ENCODE measurements at places on chromosomes 6 and 20.

DNA sequence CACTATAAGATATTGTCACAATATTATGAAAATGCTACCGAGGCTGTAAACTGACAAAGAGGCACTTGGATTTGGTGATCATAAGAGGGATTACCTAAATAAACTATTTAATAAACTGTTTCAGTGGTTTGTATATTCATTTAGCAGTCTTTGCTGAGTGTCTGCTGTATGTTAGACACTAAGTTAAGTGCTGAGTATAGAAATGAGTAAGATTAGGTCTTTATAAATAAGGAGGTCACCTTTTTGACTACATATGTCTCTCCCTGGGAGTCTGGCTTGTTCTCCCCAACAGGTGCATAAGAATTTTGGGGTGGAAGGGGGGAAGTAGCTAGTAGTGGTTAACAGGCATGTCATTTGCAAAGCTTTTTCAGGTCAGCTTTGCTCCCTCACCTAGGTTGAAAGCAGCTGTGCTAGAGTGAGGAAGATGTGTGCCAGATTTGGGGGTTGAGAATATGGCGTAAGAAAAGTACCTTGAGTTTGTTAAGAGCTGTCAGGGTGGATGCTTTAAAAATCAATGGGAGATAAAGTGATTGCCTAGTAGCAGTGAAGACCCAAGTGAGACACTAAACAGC lies 246.3 kb downstream of the ZFAND3 start:
- DNase-seq = no peak

DNA sequence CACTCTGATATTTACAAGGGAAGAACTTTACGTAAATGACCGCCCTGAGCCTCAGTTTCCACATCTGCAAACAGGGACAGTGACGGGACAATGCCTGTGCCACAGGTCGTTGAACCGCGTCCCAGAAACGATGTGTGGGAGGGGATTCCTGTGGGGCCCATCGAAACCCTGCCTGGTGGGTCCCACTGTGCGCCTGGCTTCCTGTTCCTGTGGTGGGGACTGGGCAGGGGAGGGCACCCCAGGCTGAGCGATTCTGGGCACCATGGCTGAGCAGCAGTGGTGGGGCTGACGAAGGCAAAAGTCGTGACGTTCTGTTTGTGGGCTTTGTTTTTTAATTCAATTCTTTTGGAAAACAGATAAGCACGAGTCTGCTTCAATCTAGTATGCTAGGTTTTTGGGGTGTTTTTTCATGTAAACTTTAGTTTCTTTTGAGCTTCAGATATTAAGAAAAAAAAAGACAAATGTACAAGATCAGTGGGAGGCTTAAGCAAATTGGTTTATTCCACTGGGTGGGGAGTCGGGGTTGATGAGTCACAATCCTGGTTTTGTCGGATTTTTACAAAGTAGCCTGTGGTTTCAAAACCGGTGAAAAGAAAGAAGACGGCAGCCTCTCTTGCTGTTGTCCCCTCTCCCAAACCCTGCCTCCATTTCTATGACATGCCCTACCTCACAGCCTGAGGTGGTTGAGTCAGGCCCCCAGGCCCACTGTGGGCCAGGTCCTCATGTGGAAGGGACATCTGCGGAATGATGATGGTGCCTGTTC lies 40.4 kb downstream of the GNAS-AS1 start:
- peak; percentile 30 for DNase-seq

- no peak for DNase-seq
Observed at GRCh38 chr6:116221911-116222310, 32.0 kb downstream of the TSPYL4 start.

GRCh38 chr20:36467076-36467999 lies 74.0 kb upstream of the MYL9 start:
- DNase-seq = no peak

DNA sequence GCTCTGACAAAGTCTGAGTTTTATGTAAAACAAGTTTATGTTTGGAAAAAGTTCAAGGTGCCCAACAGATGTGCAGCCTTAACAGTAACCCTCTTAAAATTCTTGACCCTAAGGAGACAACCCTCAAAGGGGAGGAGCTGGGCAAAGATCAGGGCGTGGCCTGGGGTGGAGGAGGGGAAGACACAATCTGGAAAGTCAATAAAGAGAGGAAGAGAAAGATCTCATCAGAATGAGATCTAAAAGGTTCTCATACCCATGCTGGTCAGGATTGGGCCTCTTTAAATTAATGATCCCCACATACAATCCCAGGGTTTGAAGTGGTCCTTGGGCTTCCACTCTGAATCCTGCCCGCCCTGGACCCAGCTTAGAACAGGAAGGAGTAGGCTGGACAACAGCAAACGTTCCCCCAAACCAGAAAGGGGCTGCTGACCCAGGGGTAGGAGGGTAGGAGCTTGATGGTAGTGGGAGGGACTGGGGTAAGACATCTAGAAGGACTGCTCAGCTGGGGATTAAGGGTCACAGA lies 33.0 kb downstream of the FOXP4 start:
- DNase-seq = no peak

DNA sequence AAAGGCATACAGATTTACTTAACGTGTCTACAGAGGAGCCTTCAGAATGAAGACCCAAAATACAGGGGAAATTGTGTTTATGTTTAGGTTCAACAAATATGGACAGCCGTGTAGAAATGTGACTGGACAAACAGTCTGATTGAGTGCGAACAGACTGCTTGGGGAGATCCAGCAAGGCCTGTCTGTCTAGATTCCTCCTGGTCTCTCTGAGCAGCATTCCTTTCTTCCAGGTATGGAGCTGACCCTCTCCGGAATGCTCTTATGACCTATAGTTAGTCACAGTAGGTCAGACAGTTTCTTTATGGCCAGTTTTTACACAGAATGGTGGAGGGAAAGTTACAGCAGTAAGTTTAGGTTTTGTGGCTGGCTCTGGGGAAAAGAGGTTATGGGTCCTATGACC lies 9.0 kb downstream of the RIN2 start:
- DNase-seq = no peak

DNA sequence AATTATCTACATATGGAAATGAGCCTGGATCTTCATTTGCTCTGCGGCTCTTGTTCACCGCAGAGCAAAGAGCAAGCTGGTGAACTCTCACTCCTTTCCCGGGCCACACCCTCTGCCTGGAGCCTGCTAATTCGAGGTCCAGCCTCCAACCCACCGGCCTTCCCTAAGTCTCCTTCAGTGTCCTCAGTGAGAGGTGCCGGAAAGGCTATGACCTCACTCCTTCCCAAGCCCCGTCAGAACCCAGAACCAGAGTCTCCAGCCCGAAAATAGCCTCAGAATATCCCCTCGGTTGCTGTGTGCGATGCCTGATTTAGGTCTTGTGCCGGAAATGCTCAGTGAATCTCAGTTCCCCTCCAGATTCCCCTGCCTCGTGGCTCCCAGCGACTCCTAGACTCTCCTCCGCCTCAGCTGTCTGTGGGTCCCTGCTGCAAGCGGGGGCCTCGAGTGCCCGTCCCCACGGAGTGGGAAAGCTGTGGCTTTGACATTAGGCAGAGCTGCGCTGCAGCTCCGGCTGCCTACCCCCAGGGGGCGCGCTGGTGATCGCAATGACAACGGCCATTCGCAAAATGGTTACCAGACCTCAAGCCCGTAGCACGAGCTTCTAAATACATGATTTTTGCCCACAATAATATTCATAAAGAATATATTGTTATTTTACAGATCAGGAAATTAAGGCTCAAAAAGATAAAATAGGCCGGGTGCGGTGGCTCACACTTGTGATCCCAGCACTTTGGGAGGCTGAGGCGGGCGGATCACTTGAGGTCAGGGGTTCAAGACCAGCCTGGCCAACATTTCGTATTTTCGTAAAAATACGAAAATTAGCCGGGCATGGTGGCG lies 4.1 kb upstream of the BNIP5 start:
- peak; percentile 71 for DNase-seq

DNA sequence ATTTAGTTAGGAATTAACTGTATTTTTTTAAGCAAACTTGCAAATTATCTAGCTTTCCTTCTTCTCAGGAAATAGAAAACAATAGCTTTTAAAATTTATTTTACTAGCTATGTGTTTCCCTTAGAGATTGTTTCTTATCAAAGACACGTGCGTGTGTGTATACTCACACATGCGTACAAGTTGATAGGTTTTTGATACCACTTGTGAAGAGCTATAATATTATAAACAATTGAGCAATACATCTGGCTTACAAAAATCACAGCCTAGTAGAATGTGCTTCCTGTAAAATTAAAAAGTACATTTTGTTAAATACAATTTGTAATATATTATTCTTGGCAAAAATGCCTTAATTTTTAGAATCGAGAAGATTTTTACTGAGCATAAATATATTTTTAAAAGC lies 33.9 kb downstream of the COL12A1 start:
- no peak for DNase-seq

DNA sequence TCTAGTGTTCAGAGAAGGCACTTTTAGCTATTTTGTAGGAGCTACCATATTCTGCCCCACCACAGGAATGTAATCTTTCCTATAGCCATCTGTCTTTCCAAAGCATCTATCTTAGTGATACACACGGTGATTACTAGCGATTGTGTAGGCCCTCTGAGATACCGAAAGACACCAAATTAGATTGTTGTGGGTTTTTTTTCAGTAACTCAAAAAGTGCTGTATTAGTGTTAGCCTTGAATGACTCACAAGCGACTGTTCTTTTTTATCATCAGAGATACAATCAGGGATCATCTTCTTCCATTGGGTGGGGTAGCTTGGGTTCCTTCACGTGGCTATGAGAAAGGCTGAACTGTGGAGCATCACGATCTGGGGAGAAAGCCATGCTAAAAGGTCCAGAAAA lies 160.2 kb downstream of the MTFR2 start:
- DNase-seq = no peak

GRCh38 chr6:65182681-65183080 lies 524.3 kb downstream of the EYS start:
- DNase-seq = no peak

DNA sequence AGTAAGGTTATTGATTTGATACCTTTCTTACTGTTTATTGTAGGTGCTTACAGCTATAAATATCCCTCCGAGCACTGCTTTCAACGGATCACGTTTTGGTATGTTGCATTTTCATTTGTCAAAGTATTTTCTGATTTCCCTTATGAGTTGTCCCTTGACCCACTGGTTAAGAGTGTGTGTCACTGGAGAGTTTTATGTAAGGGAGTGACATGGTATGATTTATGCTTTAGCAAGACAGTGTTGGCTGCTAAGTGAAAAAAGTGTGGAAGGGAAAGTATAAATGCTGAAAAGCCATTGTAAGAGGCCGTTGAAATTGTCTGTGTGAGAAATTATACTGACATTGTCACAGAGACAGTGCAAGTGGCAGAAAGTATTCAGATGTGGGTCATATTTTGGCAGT lies 72.0 kb downstream of the SYCP2 start:
- DNase-seq = no peak

DNA sequence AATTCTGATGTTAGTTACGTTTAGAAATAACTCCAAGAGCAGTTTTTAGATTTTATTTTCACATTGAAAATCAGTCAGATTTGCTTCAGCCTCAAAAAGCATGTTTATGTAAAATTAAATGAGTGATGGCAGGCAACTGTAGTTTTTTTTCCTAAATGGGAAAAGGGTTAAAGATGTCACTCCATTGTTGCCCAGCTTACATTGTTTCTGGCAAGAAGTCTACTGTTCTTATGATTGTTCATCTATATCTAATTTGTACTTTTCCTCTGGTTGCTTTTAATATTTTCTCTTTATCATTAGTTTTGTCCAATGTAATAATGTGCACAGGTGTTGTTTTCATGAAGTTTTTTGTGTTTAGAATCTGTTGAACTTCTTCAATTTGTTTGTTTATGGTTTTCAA lies 6.7 kb upstream of the TTK start:
- no peak for DNase-seq

DNA sequence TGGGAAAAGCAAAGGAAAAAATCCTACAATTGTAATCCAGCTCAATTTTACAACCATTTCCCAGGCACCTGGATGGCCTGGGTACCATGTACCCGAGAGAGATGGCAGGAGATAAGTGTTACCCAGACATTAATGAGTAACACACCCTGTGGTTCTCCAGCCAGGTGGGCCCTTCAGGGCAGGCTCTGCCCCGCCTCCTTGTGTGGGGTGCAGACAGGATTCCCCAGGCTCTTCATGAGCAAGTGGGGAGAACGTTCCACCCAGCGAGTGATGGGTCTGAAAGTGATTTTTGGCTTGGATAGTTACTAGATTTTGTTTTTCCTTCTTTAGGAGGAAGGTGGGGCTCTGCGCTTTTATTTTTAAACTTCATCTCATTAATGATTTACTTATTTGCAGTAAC lies 243.9 kb downstream of the TAF4 start:
- no peak for DNase-seq

DNA sequence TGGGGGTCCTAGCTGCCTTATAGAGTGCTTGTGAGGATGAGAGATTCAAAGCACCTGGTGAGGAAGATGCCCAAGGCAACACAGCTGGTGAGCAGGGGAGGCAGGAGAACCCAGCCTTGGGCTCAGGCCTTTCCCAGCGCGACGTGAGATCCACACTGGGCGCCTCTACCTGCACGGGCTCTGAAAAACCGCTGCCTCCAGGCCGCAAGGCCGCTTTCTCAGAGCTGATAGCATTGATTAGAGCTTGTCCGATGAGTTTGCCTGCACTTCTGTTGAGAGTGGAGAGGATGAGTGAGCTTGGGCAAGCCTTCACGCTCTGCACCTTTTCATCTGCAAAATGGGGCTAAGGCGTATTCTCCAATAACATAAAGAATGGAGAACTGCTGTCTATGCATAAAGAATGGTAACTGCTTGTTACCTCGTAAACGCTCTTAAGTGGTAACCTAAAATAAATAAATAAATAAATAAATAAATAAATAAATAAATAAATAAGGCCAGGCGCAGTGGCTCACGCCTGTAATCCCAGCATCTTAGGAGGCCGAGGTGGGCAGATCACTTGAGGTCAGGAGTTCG lies 916 bp downstream of the PABPC1L start:
- DNase-seq = no peak

DNA sequence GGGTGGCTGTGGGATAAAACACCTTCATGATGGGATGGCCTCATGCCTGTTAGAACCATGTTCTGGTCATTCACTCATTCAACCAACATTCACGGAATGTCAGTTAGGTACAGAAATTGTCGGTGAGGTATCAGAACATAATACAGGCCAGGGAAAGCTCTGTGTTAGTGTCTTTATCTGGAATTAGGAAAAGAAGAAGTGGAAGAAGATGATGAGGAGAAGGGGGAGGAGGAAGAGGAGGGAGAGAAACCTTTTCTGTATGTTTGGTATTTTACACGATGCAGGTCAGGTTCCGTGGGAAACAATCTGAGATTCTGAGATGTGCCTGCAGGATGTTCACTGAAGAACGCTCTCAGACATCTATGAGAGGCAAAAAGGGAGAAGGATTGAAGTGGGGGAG lies 5.6 kb downstream of the ADTRP start:
- DNase-seq = no peak

DNA sequence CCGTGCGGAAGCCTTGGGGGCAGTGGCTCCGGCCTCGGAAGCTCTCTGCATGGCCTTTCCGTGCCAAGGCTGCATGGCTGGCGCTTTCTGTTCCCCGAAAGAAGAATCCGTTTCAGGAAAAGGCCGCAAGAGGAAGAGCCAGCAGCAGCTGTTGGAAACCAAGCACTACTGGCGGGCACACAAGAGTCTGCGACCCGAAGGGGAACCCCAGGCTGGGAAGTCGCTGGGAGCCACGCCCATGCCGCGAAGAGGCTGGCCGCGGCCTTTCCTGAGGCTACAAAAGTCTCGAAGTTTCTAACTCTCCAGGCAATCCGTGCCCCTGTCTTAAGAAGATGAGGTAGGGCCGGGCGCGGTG lies at the start of gene CGAS:
Gene CGAS, minus strand, starts transcription at position 191 of the 355 bp plus-strand sequence. Its CDS starts 116 bp downstream, at position 75.
- DNase-seq = peak; percentile 6
